ENCODE measurements at places on chromosomes 1 and 21. TPM values are rescaled to one million over a fixed set of nuclear protein-coding genes. Genes with fewer than 3 reads are reported as not detected.

The PLA2G4A gene
- total RNA-seq = 5.8 TPM

The ZNF593OS gene
- total RNA-seq = not detected

The CBS gene
- 11.3 TPM for total RNA-seq

The LDLRAD2 gene
- not detected for total RNA-seq

The TNN gene
- total RNA-seq = 0.92 TPM

The BLACAT1 gene
- not detected for total RNA-seq

The AQP10 gene
- total RNA-seq = 0.12 TPM

The GPATCH2 gene
- total RNA-seq = 14.6 TPM

The ZBTB40 gene
- 15.8 TPM for total RNA-seq

The FCGR3A gene
- 23.5 TPM for total RNA-seq

The NLRP3 gene
- 3.7 TPM for total RNA-seq

DNA sequence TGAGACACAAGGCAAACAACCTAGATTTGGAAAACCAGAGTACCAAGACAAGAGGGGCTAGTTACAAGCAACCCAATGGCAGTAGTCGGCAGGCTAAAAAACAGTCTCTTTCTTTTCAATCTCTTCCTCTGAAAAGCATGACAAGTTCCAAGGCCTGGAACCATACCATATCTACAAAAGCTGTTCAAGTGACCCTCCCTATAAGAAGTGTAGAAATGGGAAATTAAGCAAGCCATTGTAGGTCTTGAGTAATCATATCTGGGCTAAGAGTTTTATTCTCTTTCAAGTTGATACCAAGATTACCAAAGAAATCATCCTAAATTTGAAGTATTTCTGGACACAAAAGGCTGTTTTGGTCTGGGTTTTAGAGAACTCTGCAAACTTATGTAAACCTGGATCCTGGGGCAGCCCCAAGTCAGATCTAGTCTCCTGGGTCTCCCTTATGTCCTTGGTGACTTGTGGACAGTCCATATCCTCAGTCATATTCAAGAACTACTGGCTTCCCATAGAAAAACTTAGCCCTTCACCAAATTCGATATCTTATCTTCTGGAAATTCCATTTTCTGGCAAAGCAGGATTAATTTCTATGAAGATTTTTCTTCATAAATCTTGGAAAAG is 24.7 kb downstream of the FMO3 start:
- ATAC-seq = peak; percentile 60

GRCh38 chr1:51776408-51776807 is 102.1 kb downstream of the NRDC start:
- no peak for ATAC-seq

DNA sequence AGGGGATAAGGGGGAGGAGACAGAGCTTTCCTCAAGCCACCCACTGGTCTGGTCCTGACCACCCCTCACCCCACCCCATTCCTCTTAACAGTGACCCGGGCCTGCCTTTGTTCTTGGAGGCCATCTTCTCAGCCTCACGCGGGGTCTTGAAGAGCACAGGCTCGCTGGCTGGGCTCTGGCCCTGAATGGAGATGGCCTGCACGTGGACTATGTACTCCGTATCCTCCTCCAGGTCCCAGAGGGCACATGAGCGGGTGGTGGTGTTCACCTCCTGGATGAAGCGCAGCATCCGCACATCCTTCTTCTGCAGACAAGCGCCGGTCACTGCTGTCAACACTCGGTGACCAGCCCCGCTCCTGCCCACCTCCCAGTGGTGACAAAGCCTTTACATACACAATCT is 2.6 kb downstream of the FNDC5 start:
- ATAC-seq = no peak

DNA sequence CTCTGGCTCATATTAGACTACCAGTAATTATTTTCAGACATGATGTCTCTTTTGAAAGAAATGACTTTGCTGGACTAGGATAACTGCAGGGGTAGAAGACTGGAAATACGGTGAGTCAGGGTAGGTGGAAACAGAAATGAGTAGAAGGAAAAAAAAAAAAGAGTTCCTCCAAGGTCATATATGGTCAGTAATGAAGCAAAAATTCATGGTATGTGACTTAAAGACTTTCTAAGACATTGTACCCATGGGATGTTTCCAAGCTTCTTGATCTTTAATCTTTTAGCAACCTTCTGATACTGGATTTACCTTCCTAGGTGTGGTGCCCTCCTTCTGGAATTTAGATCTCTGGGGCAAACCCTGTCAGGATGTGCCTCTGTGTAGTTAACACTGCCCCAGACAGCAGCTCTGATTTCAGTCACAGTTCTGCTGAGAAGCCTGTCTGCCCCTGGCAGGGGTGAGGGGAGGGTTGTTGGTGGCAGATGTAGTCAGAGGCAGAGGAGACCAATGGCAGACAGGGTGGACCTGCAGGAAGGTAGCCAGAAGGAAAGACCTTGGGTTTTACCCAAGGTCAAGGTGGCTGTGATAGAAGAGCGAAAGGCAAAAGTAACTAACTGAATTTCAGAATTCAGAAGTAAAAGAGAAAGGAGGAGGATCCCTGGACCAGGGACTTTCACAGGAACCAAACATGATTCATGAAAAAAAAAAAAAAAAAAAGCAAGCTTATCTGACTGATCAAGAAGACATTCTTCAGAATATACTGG is 44.1 kb upstream of the BCL10 start:
- no peak for ATAC-seq

- no peak for ATAC-seq
Observed at GRCh38 chr1:32701951-32702598, 495 bp downstream of the SYNC start.

- no peak for ATAC-seq
Observed at GRCh38 chr21:40200946-40201345, 333.7 kb downstream of the PCP4 start.

GRCh38 chr1:242629396-242629795 is 104.9 kb upstream of the PLD5 start:
- no peak for ATAC-seq

- ATAC-seq = no peak
Observed at GRCh38 chr1:165836664-165837482, 9.5 kb downstream of the UCK2 start.

GRCh38 chr1:67308136-67308535 is 463 bp downstream of the IL12RB2 start:
- no peak for ATAC-seq

GRCh38 chr1:46653405-46653958 is 14.7 kb downstream of the ATPAF1 start:
- no peak for ATAC-seq

Measured in gastroesophageal sphincter (tissue), 4 donors.